ENCODE measurements at places on chromosomes 13 and 19.

DNA sequence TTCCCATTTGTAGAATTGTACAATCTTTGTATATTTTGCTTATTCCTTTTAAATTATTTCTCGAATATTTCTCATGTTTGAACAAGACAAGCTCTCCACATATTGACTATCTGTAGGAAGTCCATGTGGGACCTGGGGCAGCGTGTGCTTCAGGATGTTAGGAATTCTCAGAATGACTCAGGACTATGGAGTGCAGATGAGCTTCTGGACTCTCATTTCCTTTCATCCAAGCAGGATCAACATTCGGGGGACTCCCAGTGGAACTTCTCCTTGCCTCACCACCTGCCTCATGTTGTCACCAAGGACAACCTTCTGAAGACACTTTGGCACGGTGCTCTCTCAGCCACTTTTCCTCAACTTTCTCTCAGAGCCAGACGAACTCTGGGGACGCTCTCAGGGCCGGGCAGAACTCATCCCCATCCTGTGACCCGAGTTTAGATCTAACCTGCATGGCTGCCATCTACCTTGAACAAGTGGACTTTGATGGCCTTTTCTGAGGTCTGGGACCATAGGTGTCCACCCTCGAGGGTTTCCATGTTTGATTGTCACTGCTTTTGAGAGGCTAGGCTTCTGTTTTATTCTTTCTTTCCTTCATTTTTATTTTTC, 441.7 kb downstream of the IRS2 start:
- DNase-seq = no peak

DNA sequence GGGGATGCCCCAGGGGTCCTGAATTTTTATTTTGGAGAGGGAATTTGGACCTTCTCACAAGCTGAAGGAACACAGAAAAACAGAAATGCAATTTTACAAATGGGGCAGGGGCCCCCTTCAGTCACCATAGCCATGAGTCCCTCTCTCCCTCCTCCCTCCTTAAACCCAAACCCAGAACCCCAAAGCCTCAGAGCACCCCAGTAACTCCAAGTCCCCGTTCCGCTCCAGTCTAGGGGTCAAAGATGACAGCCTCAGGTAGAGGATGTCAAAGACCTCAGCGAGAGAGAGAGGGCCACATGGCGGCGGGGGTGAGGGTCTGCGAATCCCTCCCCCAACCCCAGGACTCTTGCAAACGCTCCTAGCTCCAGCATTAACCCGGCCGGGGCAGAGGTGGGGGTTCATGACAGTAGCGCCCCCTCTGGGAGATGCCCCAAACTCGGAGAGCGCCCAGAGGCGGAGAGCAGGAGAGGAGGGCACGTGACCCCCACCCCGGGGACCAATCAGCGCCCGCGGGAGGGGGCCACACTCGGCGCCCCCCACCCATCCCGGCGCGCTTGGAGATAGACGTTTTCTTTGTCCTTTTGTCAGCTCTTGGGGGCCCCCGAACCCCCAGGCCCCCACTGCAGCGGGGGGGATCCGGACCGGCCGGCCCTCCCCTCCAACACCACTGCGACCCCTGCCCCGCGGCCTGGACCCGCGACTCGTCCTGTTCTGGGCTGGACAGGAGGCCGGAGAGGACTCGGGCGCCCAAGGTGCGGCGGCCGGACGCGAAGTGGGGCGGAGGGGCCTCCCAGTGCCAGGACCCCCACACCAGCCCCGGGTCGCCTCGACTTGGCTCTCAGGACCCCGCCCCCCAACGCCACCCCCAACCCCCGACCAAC, 20.8 kb upstream of the SEMA6B start:
- DNase-seq = no peak

GRCh38 chr19:52336117-52336790, at the start of gene ZNF610:
TSS of gene ZNF610 (plus strand) at chr19:52336243. CDS start at chr19:52349173, 12,930 bp downstream.
- DNase-seq = peak; percentile 31

DNA sequence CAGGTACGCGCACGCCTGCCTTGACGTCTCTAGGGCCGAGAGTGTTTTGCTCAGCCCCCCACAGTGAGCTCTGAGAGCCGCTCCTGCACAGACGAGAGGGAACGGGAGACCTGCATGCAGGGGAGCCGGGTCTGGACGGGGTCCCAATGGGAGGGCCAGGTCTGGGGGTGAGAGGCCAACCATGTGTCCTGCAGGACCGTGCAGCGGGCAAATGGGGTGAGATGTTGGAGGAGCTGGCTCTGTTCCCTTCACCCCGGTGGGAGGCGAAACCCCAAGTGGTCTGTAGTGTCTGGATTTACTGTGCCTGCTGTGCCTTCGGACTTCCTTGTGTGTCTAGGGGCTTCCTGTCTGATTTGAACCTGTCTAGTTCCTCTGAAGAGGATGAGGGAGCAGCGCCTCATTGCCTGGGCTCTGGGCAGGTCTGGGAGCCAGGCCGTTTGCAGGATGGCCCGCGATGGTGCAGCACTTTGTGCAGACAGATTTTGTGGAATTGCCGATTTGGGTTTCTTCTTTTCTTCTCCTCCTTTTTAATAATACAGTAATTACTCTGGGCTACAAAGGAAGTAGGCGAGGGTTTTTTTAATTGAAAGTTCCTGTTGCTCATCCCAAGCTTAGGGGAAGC, 2.1 kb downstream of the CSNK1G2 start:
- DNase-seq = no peak

DNA sequence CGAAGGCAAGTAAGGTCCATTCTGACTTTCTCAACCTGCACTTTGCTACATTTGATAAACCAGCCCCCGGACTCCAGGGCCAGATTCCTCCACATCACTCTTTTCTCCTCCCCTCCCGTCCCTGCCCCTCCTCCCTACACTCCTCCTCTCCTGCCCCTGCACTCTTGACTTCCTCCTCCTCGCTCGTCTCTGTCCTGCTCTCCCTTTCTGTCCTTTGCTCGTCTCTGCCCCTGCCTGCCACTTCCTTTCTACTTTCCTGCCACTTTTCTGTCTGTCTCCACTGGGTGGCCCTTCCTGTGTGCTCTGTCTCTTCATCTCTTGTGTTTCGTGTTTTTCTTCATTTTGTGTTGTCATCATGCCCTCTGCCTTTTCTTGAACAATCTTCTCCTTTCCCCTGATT, 7.0 kb downstream of the U2AF2 start:
- DNase-seq = no peak

All from brain pericyte (primary cell).